NK-92 treated with Interleukin-12 subunit alpha and Interleukin-12 subunit beta, amount 100 ng/mL, for 24 hours (cell line): ENCODE measurements at places on chromosomes 11 and 22.

- no peak for DNase-seq
These were observed 59.6 kb downstream of the PISD start for GRCh38 chr22:31602259-31602952.

DNA sequence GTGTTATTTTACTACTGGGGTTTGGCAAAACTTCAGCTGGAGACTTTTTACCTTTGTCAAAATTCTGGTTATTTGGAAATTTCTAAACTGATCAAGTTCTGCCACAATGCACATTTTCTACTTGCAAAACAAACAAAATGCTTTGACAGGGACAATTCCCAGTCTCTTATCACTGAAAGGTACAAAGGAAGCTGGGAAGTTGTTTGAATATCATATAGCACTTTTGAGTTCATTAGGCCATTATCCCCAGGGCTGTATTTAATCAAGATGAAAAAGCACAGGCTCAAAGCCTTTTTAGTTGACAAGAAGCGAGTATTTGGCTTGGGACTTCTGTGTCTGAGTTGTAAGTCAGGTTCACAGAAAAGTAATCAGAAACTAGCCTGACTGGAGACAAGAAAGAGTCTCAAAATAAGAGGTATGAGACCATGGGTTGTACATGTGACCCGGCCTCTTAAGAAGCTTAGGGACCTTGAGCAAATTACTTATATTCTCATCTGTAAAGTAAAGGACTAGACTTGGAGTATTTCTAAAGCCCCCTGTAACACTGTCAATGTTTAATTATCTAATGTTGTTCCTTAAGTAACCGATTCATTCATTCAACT is 2.9 kb upstream of the HORMAD2 start:
- DNase-seq: no peak

DNA sequence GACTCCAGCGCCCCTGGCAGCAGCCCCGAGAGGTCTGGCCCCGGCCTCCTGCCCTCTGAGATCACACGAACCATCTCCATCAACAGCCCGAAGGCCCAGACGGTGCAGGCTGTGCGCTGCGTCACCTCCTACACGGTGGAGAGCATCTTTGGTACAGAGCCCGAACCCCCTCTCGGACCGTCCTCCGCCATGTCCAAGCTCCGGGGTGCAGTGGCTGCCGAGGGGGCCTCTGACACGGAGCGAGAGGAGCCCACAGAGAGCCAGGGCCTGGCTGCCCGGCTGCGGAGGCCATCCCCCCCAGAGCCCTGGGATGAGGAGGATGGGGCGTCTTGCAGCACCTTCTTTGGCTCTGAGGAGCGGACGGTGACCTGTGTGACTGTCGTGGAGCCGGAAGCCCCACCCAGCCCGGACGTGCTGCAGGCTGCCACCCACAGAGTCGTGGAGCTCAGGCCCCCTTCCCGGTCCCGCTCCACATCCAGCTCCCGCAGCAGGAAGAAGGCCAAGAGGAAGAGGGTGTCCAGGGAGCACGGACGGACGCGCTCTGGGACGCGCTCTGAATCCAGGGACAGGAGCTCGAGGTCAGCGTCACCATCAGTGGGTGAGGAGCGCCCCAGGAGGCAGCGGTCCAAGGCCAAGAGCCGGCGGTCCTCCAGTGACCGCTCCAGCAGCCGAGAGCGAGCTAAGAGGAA is 7.6 kb downstream of the IRF7 start:
- DNase-seq: no peak

GRCh38 chr11:78069465-78069864 is 5.8 kb downstream of the THRSP start:
- DNase-seq: no peak

DNA sequence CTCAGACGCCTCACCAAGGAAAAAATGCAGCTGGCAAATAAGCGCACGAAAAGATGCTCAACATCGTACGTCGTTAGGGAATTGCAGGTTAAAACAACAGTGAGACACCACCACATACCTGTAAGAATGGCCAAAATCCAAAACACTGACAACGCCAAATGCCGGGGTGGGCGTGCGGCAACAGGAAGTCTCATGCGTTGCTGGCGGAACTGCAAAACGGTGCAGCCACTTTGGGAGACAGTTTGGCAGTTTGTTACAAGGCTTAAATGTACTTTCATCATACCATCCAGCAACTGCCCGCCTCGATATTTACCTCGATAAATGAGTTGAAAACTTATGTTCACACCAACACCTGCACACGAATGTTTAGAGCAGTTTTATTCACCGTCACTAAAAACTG is 7.5 kb upstream of the CTSD start:
- DNase-seq: no peak

GRCh38 chr11:127242676-127243075 is 242.1 kb upstream of the KIRREL3 start:
- no peak for DNase-seq

DNA sequence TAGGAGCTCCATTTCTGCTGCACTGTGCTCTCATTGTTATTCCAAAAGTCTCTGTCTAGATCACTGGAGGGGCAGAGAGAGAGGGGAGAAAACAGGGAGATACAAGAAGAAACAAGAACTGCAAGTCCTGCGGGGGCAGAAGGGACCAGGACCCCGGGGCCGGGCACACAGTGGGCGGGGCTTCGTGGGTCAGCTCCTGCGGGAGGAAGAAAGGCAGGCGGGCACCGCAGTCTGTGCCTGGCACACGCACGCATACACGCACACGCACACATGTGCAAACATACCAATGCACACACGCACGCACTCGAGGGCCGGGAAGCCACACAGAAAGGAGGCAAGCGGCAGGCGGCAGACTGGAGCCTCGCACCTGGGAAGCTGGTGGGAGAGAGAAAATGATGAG is 33.6 kb downstream of the SYT7 start:
- DNase-seq: no peak

DNA sequence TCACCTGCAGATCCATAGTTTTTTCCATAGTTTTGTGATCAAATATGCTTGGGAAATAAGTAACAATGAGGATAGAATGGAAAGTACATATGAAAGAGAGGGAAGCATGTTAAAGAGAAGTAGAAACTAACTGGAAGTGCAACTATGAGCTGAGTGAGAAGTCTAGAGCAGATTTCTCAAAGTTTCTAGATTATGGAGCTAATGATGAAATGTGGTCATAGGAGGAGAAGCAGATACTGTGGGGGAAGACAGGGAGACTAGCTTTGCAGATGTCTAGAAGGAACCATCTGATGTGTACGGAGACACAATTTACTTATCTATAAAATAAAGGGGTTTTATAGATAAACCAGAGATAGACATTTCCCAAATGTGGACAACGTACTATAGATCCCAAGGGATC is 37.1 kb downstream of the RELT start:
- no peak for DNase-seq

- DNase-seq: no peak
These were observed 24.5 kb downstream of the FAM227A start for GRCh38 chr22:38631724-38632123.

- no peak for DNase-seq
These were observed 56.1 kb upstream of the SLC35C1 start for GRCh38 chr11:45748801-45749200.

- DNase-seq: no peak
These were observed 43.0 kb upstream of the KLHL35 start for GRCh38 chr11:75475767-75476650.

GRCh38 chr11:123899792-123900191 is 2.2 kb upstream of the OR8D4 start:
- no peak for DNase-seq

DNA sequence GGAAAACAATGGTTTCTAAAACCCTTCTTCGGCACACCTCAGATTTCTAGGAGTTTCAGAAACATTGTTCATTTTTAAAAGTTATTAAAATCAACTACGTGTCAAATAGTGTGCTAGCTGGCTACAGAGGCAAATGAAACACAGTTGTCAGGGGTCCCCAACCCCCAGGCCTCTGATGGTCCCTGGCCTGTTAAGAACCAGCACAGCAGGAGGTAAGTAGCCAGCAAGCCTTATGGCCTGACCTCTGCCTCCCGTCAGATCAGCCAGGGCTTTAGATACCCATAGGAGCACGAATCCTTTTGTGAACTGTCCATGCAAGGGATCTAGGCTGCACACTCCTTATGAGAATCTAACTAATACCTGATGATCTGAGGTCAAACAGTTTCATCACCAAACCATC is 648.2 kb downstream of the FAM181B start:
- DNase-seq: no peak
